ENCODE measurements at places on chromosomes 6 and 20.

DNA sequence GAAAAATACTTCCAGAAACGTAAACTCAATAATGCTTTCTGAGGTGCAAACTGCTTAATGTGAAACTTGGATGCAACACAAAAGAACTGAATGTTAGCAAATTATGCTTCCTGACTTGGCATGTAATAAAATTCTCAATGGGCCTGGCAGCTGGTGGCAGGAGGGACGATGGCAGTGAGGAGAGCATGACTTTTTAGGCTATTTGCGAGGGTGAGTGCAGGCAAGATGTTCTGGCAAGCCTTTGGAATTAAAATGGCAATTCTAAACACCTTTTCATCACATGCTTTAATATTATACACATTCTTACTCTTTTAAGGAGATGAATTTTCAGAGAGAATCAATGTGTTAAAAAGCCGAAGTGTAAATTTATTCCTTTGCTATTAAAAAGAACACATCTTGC, 224.8 kb upstream of the CDH4 start:
- no peak for DNase-seq

DNA sequence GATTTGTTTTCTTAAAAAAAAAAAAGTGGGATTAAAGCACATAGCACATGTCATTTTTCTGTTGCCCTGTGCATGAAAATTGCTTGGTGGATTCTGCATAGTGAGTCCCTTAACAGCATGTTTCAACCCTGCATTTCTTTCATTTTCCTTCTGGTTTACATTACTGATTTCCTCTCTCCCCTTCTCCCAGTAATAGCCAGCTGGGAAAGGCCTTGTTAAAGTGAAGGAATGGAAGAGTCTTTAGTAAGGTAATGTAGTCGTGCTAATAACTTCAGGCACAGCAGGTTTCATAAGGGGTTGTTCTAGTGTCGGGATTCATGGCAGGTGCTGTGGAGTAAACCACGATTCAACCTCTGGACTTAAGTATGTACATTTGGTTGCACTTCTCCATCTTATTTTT, 202.4 kb downstream of the FARS2 start:
- no peak for DNase-seq

GRCh38 chr6:130647246-130647645, 180.0 kb upstream of the SMLR1 start:
- DNase-seq = no peak

DNA sequence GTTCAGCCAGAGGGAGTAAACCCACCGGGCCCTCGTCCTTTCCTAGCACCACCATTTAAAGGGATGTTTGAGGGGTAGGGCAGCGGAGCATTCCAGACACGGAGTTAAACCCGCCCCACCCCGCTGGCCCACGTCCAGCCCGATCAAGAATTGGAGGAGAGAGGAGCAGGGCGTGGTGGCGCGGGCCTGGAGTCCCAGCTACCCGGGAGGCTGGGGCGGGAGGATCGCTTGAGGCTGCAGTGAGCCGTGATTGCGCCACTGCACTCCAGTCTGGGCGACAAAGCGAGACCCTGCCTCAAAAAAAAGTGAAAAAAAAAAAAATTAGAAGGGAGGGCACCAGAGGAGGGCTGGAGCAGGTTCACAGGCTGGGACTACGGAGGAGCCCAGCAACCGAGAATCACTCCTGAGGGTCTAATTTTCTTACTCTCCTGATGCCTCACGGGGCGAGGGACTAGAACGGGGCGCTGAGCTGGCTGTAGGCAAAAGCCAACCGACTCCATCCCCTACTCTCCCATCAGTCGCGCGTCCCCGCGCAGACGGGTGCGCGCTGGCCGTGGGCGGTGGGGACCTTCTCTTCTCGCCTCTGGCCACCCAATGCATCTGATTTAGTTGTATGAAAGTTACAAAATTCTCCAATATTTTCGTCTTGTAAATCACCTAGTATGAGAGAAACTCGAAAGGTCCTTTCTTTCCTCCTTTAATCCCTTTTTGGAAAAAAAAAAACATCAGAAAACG, 6.1 kb upstream of the HSPA1B start:
- DNase-seq = no peak

DNA sequence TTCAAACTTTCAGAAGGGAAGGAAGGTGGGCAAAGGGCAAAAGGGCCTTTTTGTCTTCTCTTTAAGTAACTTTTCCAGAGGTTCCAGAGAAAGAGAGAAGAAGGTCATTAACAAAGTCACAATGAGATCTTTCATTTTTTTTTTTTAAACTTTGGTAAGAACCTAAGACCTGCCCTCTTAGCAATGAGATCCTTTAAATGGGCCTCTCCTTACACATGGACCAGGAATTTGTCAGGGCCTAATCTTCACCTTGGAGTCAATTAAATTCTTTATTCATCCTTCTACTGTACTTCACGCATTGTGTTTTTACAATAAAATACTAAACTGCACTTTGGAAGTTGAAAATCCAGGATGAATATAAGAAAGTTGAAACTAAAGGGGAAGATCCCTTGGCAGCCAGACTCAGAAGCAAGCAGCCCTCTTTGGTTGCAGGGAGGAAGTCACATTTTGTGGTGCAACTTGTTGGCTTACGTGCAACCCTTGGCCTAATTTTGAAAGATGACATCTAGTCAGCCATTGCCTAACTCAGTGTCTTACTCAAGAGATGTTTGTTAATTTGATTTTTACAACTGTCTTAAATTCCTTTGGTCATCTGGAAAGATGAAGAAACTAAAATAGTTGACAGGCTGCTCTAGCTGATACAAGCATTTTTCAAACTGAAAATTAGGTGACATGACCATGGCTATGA, 11.9 kb upstream of the TMEM170B start:
- DNase-seq = no peak

GRCh38 chr20:49216991-49217578, 2.1 kb upstream of the DDX27 start:
- DNase-seq = peak; percentile 78

DNA sequence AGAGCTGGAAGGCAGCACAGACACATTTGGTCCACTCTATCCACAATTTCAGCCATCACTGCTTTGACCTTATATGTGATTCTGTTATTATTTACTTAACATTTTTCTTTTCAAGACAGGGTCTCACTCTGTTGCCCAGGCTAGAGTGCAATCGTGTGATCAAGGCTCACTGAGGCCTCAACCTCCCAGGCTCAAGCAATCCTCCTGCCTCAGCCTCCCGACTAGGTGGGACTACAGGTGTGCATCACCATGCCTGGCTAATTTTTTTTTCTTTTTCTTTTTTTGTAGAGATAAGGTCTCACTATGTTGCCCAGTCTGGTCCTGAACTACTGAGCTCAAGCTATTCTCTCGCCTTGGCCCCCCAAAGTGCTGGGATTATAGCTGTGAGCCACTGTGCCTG, 40.3 kb downstream of the BCL2L1 start:
- no peak for DNase-seq

DNA sequence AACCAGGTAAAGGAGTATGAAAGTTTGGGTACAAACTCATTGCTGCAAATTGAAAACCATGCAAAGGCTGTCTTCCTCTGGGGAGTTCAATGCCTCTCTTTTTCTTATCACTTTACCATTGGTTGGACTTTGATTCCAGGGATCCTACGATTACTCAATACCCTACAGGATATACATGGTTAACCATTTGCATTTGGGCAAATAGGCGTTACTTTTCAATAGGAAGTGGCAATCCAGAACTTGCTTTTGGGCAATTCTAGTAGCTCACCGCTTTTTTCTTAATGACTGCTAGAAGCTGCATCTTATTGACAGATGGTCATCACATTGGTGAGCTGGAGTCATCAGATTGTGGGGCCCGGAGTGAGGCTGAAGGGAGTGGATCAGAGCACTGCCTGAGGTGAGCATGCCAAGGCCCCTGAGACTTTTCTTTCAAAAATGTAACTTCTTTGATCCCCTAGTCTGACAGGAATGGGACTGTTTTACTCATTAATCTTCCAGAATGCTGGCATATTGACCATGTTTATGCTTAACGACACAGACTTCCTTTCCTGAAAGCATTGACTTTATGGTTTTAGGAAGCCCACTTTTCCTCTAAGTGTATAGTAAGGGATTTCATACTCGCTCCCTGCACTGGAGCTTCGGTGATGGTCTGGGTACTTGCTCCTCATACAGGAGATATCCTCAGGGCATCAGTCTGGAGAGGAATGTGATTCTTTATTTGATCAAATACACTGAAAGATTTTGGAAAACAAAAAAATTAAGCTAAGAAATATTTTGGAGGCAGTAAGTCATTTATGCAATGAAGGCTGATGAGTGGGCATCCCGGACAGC, at the start of gene CCR6:
CCR6 (plus strand) TSS at position 270 of the 831 bp plus-strand sequence. CDS start 13,039 bp downstream, outside the sequence.
- DNase-seq = no peak

DNA sequence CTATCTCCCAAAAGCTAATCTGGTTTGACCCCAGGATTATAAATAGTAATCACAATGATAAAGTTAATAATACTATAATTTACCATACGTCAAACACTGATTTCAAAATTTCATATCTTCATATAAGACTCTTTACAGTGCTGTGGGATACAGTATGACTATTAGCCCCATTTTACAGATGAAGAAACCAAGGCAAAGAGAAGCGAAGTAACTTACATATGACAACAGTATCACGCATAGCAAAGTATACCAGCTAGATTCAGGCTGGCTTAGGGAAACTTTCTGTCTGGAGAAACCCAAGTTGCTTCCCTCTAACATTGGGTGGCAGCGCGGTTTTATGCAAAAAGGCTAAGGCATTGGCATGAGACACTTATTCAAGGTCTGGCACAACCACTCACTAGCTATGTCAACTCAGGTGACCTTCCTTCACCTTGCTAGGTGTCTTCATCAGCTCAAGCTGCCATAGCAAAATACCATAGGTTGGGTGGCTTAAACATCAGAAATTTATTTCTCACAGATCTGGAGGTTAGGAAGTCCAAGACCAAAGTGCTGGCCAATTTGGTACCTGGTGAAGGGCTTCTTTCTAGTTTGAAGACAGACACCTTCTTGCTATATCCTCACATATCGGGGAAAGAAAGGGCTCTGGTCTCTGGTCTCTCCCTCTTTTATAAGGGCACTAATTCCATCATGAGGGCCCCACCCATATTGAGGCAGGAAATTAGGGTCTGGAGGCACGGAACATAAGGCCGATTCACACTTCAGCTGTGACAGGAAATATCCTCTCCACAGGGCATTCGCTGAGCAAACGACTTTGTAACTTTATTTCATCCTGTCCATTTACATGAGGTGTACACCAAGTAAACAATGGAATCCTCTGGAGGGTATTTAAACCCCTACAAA, 22.4 kb upstream of the UTRN start:
- DNase-seq = no peak

DNA sequence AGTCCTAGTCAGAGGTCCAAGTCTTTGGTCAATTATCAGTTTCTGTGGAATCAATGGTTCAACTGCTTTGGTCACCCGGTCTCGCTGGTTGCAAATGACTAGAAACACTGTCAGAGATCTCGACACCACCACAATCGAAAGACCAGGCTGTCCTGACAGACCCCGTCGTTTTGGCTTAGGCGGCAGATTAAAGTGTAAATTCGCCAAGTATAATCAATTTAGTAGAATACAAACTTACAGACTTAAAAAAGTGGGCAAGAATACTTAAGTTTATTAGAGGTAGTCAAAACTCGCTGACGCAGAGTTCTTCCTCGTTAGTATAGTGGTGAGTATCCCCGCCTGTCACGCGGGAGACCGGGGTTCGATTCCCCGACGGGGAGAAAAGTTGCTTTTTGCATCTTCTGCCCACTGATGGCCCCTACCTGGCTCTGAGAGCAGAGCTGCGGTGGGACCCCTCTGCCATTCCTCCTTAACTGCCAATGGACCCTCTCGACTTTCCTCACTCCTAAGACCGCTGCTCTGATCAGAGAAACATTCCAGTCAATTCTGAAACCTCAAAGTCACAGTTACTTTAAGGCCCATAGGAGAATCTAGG, 30.6 kb upstream of the ZNF184 start:
- no peak for DNase-seq

DNA sequence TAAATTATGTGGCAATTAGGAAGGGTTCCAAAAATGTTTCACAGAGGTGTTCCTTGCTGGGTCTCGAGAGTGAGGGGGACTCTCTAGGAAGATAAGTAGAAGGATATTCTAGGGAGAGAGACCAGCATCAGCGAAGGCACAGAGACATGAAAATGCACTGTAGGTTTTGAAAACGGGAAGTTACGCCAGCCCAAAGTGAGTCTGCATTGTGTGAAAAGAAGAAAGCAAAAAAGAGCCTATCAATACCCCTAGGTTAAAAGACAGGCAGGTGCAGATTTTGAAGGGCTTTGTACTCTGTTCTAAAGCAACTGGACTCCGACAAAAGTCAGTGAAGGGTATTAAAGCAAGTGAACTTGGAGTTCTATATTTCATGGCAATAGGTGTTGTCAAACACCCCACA, 25.7 kb upstream of the MRAP2 start:
- no peak for DNase-seq

DNA sequence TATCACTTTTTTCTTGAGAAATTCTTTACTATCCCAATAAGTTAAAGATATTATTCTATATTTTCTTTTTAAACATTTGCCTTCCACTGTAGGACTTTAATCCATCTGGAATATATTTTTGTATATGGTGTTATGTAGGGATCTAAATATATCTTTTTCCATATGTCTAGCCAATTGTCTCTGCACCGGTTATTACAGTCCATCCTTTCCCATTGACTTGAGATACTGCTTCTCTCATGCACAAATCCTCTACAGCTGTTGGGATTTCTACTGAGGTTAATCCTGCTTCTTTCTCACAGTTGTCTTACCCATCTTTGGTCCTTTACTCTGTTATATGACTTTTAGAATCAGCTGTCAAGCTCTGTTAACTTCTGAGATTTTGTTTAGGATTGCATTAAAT, 483.8 kb upstream of the CDH4 start:
- no peak for DNase-seq

- no peak for DNase-seq
Measured at GRCh38 chr6:14876778-14877613, 368.9 kb upstream of the JARID2 start.

DNA sequence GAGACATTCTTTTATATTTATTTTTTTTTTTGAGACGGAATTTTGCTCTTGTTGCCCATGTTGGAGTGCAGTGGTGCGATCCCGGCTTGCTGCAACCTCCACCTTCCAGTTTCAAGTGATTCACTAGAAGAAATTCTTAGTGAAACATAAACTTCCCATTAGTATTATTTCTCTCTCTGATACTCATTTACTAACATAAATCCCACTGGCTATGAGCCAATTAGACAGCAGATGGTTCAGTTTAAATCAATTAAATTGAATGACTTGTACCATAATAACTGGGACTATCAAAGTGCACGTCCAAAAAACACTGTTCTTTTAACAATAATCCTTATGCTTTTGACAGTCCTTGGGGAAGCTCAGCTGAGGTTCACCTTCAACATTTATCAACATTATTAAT, 111.2 kb upstream of the PTCHD4 start:
- DNase-seq = no peak

DNA sequence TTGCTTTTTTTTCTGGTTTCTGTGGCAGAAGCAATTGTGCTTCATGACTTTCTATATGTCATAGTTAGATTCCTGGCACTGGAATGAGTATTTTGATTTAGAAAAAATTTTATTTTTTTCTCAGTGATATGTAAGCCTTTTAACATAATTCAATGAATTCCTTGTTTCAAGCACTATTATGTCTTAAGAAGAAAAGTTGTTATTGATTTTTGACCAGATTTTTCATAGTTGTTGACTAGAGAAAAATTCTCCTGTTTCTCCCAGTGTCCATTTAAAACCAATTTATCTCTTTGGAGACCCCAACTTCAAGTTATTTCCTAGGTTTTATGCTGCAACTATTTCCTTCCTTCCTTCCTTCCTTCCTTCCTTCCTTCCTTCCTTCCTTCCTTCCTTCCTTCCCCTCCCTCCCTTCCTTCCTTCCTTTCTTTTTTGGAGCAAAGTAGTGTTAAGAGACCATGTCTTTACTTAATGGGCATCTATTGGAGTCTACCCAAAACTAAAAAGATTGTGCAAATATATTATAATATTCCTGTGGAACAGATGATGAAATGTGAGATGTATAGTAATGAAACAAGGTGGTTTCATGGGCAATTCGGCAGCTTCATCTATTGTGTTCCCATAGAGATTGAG, 346.9 kb downstream of the RNF144B start:
- no peak for DNase-seq

Measured in left renal pelvis (tissue), 4 donors.